ENCODE measurements at places on chromosomes 1 and 21.

DNA sequence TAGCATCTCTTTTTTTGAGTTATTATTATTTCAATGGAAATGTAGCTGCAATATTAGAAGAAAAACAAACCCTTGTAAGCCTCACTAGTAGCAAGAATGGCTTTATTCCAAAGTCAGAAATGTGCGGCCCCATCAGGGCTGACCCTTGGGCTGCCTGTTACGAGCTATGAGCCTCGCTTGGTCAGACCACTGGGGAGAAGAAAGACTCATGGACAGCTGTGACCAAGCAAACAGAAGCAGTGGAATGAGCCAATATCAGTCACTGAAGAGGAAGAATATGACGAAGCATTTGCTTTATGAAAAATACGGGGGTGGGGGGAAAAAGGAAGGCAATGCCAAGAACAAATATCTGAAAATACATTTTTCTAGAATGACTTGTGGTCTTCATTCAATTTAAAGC lies 504.5 kb downstream of the LMO4 start:
- DNase-seq: no peak

GRCh38 chr21:40689217-40689616 lies 157.7 kb downstream of the DSCAM start:
- DNase-seq: no peak

DNA sequence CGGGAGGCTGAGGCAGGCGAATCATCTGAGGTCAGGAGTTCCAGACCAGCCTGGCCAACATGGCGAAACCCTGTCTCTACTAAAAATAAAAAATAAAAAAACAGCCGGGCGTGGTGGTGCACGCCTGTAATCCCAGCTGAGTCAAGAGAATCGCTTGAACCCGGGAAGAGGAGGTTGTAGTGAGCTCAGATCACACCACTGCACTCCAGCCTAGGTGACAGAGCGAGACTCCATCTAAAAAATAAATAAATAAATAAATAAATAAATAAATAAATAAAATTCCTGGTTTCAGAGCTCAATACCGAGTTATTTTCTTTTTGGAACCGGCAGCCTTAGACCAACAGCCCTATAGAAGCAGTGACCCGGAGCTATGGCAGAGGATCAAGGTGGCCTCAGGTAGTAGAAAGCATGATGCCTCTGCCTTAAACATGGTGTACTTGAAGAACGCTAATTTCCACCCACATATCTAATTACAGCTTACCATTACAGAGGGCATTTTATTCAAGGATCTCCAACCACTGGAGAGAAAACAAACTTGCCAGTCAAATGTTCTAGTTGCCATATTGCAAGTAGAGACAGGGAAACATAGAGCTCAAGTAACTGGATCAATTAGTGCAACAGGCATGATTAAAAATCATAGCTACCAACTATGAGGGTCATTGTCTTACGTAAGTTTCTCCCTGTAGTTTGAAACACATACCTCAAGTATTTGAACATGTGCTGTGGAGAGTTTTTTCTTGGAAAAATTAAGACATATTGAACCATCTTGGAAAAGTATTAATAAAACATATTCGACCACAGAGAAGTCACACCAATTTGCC lies 2.0 kb upstream of the ENAH start:
- DNase-seq: peak; percentile 19

DNA sequence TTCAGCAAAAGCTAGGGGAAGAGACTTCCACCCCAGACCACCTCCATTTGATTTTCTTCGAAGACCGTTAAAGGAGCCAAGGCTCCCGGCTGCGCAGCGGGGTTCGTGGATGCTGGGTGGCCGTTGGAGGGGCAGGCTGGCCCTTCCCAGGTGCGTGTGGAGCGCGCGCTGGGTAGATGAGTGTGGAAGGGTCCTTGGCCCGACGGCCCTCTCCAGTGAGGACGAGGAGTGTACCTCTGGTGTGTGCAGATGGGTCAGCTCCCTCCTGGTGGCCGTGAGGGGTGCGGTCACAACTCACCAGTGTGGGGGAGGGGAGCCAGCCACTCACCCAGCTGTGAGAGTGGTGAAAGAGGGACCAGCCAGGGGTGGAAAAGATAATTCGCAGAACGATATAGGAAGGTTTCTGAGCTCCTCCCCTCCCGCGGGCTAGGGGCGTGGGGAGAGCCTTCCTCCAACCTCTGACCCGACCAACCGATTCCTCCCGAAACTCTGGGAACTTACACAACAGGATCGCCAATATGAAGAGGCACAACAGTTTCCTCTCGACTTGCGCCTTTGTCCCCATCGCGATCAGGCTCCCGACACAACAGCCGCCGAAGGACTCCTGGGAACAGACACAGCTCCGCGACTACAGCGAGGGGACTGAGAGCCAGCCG lies at the start of gene F11R:
Gene F11R, minus strand, starts transcription at position 644 of the 656 bp plus-strand sequence. Its CDS starts 79 bp downstream, at position 565.
- peak; percentile 81 for DNase-seq

GRCh38 chr1:208807446-208808127 lies 563.4 kb upstream of the PLXNA2 start:
- DNase-seq: no peak

DNA sequence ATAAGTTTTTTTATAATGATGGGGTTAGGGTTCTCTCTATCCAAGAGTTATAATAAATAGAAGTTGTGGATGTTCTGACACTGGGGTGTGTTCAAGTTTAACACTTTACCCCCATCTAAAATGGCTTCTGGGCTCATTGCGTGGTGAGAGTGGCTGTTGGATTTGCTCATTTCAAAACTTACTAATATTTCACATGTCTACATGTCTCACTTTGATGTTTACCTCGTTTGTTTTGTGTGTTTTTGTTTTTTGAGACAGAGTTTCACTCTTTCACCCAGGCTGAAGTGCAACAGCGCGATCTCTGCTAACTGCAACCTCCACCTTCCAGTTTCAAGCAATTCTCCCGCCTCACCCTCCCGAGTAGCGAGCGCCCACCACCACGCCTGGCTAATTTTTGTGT lies 3.7 kb downstream of the RRP1B start:
- no peak for DNase-seq

DNA sequence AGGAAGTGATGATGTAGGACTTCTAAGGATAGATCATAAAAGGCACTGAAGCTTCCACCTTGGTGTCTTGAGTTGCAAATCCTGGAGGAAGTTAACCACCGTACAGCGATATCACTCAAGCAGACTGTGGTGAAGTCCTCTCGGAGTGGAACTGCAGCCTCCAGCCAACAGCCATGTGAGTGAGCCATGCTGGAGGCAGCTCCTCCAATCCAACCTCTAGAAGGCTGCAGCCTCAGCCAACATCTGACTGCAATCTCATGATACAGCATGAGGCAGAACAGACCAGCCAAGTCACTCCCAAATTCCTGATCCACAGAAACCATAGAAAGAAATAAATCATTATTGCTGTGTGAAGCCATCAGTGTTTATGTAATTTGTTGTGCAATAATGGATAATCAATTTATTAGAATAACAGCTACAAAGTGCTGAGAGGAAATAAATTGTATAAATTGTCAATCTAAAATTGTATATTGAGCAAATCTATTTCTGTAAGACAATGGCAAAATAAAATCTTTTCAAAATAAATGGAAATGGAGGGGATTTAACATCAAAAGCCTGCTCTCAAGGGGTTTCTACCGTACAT lies 65.0 kb downstream of the PRSS38 start:
- DNase-seq: no peak

DNA sequence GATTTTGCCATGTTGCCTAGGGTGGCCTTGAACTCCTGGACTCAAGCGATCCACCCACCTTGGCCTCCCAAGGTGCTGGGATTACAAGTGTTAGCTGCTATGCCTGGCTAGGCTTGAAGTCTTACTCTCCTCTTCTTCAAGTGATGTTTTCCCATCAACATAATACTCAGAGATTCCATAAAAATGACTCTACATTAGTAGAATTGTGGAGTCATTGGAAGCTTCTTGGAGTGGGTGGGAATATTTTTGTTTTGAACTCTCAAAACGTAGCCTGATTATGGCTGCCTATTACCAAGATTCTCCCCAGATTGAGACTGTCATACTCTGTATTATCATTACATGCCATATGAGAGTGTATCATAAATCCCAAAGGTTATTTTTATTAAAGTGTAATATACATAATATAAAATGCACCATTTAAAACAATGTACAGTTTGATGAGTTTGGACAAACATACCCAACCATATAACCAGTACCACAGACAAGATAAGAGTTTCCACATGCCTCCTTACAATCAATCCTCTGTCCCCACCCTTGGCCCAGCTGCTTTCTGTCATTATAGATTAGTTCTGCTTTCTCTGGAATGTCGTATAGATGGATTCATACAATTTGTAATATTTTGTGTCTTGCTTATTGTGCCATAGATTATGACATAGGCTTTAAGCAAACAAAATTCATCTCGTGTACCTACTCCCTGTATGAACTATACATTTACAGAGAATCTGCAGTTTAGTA lies 8.0 kb upstream of the DNM3 start:
- no peak for DNase-seq

- DNase-seq: peak; percentile 88
Measured at GRCh38 chr1:71047635-71048607, at the start of gene PTGER3. Gene PTGER3, minus strand, starts transcription at chr1:71047816. Its CDS starts 239 bp downstream, at chr1:71047577.

DNA sequence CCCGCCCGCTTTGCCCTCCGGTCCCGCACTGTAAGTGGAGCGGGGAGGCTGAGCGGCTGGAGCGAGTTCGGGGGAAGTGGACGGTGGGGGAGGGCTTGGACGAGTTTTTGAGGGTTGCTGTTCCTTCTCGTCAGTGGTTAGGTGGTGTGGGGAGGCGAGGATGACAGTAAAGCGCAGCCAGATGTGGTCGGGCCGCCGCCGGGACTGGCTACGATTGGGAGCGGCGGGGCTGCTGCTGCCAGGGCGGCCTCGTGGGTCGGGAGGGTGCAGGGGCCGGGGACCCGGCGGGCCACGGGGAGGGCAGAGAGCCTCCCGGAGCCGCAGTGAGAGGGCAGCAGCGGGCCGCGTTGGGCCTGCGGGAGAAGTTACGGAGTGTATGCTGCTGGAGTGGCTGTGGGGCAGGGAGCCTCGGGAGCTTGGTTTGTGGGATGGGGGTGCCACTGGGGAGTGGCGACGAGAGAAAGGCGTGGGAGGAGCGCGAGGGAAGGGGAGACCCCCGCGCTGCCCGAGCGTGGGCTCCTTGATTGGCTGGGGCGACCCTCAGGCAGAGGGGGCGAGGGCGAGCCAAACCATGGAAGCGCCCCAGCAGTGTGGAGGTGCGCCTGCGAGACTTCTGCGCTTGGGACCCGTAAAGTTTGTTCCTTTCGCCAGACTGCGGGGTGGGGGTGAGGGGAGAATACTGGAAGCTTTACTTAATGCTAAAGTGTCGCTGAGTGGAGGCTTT lies 2.1 kb downstream of the ADGRL2 start:
- peak; percentile 57 for DNase-seq

GRCh38 chr1:61120998-61121397 lies 38.6 kb downstream of the NFIA start:
- DNase-seq: no peak

DNA sequence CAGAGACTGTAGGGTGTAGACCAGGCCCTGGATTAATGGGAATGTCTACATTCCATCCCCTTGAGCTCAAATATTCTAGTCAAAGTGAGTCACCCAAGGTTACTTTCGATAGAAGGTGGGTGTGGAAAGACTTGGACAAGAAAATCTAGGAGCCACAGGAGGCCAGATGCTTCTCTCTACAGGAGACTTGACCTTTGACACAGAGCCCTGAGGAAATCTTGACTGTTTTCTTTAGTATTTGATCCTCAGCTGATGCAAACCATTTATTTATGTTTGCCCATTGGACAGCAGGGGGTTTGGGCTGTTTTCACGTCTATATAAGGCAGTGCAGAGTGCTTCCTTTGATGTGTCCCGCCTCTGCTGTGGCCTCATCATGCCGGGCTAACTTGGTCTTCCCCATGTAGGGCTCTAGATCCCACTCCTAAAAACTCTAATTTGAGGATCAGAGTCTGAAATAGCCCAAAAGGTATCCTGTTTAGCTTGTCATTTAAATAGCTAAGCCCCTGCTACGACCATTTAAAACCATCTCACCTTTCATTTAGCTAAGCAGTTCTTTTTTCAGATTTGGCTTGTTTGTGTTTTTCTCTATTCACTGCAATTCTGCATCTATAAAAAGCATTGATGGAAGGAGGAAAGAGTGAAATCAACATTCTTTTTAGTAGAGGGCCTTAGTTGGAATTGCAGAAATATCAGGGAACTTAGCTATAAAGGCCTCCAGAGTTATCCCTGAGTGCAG lies 15.5 kb upstream of the MAP3K7CL start:
- DNase-seq: peak; percentile 37

DNA sequence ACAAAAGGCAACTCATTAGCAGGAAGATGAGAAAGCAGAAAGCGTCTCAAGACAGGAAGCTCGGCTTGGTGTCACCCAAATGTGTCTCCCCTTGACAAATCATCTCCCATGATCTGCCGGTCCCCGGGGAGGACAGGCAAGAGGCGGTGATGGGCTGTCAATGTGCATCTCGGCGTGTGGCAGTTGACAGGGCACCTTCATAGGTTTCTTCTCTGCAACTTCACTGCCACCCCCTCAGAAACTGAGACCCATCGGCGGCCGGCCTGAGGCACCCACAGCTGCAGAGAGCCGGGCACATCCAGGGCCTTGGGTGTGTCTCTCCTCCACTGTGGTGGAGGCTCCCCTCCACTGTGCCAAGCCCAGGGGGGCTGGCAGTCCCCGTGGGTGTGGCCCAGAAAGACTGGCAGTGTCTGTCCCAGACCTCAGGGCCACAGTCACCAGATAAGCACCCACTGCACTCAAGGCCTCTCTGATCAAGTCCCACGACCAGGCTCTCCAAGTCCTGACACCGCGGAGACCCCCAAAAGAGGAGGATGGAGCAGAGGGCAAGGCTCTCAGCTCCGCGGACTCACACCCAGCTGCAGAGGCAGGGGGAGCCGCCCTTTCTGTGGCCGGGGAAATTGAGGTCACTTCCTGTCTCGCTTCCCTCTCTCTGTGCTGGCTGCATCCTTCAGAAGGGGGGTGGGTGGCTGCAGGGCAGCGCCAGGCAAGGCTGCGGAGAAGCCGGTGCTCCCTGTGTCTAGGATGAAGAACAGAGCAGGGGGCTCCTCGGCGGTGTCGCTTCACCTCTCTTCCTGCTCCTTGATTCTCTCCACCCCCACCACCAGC lies 39.6 kb upstream of the LBR start:
- DNase-seq: no peak

- no peak for DNase-seq
Measured at GRCh38 chr1:40984066-40984465, 4.6 kb downstream of the CTPS1 start.

- DNase-seq: peak; percentile 17
Measured at GRCh38 chr1:25666460-25666859, 49.9 kb downstream of the MAN1C1 start.

GRCh38 chr1:16315437-16315836 lies 36.8 kb downstream of the FBXO42 start:
- DNase-seq: no peak

DNA sequence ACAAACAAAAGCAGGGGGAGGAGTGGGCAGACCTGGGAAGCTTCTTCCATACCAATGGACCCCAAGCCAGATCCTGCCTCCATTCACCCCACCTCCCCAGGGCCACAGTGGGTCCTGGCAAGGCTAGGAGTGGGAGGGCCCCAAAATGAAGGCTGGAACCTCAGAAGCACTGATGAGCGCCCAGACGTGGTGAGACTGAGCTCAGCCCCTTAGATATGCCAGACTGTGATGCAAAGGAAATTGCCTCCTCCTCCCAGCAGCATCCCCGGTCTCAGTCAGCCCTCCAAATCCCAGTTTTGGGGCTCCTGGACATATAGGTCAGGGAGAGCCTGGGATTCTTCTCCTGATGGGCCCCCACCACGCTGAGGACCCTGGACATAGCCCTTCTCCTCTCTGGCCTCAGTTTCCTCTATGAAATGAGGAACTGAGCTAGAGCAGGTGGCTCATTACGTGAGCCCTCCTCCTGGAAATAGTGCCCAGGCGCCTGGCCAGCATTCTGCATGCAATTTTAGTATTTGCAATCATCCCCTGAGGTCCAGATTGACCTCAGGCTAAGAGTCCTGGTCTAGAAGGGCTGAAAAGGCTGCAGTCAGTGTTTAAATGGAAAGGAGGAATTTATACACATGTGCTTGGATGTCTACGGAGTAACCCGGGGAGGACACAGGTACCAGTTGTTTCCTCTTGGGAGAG lies 33.5 kb downstream of the RHBG start:
- no peak for DNase-seq
